HFFc6 (cell line): ENCODE measurements at places on chromosomes 12 and 14. TPM values are rescaled to one million over a fixed set of nuclear protein-coding genes. Genes with fewer than 3 reads are reported as not detected.

The G2E3 gene
- 25.3 to 34.7 TPM (median 27.3 TPM) in 3 replicates for total RNA-seq

GRCh38 chr14:32412103-32412502, 83.0 kb downstream of the AKAP6 start:
- no peak for DNase-seq

The SP1 gene
- total RNA-seq = 41.4 to 51.8 TPM (median 44.1 TPM) in 3 replicates

The LALBA gene
- not detected in 3 replicates for total RNA-seq

DNA sequence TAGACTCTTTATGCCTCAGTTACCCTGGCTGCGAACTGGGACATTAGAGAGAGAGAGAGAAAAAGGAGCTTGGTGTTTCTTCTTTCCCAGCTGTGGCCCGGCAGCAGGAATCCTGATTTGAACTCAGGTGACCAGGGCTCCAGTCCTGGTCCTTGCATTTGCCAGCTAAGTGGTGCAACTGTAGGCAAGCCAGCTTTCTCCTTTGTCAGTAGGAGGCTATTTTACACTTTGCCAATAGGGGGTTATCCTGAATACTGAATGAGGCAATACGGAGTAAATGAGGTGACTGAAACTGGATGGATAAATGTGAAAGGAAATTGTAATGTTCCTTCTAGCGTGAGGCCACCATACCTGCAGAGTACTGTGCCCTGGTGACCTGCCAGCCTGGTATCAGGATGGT, 27.8 kb downstream of the KCNA5 start:
- no peak for DNase-seq

DNA sequence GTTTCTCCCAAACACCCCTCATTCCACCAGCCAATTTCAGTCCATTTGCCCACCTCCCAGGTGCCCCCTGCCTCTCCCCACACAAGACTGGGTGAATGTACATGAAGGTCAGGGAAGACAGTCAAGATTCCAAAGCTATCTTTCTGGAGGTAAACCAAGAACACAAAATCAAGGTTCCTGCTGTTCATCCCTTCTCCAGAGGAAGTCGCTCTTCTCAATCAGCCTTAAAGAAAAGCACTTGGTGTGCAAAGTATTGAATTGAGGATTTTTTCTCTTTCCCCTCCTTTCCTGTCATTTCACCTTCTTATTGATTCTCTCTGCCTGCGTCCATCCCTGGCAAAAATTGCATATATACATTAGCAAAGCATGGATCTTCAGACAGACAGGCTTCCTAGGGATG, 4.5 kb downstream of the GRIN2B start:
- DNase-seq = no peak

DNA sequence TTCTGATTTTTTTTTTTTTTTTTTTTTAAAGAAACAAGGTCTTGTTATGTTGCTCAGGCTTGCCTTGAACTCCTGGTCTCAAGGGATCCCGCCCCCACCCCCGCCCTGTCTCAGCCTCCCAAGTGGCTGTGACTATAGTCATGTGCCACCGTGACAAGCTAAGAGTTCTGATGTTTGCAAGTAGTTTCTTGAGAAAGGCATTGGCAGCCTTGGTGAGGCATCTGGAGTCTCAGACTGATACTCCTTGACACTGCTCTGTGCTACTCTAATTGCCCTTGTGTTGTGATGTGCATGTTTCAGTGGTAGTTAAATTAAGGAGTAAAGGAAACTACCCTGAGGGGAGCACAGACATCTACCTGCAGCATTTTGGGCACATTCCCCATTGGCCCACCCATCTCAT, 46.2 kb upstream of the OR4E1 start:
- DNase-seq = no peak
